NCI-H2081 (cell line): ENCODE measurements at places on chromosomes 7 and 10.

DNA sequence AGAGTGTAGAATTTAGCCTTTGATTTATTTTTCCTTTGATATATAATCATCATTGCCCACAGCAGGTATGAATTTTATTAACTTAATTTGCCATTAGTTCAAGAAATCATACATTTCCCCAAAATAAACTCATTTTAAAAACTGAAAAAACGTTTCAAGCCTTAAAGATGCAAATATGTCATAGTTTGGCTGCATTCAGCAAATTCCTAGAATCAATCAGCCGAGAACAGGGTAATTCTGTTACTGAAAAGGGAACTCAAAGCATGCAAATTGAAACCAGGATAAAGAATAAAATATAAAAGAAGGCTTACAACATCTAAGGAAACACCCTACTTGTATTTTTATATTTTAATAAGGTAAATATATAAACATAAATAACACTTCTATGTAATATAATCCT is 233.8 kb upstream of the PRKCQ start:
- DNase-seq: no peak

DNA sequence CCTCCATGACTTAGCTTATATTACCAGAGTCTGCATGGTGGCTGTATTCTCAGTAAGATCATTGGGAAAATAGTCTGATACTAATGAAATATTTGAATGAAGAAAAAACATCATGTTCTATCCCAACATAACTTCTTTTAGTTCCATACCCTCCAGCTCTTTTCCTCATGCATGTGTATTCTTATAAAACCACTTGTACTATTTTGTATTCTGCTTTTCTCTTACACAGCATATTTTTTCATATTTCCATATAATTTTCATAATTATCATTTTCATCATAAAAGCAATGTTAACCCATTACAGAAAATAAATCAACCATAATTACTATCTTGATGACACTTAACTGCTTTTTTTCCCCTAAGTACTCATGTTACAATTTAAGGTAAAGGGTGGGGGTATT is 371.2 kb upstream of the LRGUK start:
- no peak for DNase-seq

DNA sequence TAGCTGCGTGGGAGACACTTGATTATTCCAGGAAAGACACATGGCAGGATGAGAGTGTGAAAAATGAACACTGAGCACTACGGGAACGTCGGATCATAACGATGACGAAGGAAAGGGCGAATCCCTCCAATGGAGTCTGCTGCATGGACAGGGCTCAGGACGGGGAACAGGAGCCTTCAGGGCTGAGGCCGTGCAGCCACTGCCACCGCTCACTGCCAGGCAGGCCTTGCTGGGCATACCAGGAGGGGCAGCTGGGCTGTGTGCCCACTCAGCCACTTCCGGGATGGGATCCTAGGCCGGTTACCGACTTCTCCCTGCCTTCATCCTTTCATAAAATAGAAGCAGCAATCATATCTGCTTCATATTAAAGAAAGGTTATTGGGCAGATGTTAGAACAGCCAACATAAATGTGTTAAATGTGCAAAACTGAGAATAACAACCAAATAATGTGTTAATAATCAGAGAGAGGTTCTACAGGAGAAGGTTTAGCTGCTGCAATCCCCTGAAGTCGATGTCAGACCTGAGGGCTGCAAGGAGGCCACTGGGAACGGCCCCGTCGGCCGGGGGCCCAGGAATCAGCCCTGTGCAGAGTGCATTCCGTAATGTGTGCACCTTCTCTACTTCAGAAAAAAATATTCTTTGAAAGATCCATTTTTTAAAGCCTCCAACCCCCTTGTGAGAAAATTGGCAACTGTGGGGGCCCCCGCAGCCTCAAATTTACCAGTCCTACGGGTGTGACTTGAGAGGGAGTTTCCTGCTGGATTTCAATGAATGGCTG is 63.6 kb downstream of the ADARB2 start:
- no peak for DNase-seq

DNA sequence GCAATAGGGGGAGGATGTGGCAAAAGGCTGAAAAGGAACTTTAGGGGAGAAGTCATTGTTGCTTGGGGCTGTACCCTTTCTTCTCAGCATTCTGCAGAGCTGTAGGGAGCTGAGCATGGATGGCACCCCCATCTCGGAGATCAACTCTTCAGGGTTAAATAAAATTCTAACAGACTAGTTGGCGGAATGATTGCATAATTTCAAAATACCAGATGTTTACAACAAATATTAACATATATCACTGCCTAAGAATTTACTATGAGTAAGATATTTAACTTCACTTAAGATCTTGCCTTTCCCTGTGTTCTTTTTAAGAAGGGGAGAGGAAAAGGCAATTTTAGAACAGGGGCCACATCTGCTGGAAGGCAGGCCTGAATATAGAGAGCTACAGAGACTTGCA is 509 bp upstream of the OR2F1 start:
- no peak for DNase-seq

GRCh38 chr7:121016966-121017365 is 28.5 kb downstream of the CPED1 start:
- DNase-seq: no peak

- no peak for DNase-seq
Observed at GRCh38 chr7:98629001-98629431, 11.9 kb downstream of the NPTX2 start.

GRCh38 chr7:71752171-71752935 is 620.4 kb downstream of the GALNT17 start:
- DNase-seq: peak; percentile 11

DNA sequence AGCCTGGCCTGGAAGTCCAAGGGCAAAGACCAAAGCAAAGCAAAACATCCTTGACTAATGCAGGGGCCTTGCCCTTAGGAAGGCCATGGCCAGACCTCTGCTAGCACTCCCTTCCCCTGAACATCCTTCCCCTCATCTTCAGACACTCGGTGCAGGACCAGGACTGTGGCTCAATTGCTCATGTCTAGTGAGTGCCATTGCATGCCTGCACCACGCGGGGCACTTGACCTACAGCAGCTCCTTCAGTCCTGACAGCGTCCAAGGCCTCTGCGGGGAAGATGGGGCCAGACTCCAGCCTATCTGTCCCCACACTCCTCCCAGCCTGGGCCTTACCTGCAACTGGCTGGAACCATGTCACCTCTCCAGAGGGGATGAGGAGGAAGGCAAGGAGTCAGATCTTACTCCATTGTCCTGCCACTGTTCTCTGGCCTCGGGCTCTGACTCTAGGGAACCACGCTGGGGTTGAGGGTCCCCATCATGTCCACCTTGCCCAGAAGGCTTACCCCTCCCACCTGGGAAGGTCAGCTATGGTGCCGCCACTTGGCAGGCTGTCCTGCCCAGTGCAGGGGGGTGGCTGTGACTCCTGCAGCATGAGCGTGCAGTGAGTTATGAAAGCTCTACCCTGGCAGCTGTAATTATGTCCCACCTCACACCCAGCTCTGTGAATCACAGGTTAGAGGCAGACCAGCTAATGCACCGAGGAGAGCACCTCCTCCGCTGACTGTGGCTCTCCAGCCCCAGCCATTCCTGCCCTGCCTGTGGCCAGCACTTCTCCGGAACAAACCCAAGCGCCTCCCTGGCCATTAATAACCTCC is 16.1 kb downstream of the DRGX start:
- no peak for DNase-seq

GRCh38 chr10:31149835-31150512 is 118.3 kb upstream of the ZNF438 start:
- no peak for DNase-seq

DNA sequence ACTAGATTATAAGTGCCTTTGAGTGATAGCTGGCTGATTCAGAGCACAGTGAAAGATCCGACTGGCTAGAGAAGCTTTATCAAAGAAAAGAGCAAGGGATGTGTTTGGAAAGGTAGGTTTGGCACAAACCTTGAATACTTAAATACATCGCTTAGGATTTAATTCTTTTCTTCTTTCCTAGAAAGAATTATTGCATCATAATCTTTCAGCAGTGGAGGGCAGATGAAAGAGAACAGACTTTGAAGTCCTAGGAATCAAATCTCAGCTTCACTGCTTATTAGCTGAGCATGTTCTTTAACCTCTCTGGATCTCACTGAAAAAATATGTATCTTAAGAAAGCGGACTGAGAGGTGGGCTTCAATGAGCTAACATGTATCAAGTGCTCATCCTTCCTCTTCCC is 122.8 kb downstream of the ZNF365 start:
- DNase-seq: no peak

GRCh38 chr7:96116173-96116572 is 205.7 kb downstream of the SLC25A13 start:
- no peak for DNase-seq

- no peak for DNase-seq
Observed at GRCh38 chr7:70953796-70954195, 178.1 kb upstream of the GALNT17 start.

DNA sequence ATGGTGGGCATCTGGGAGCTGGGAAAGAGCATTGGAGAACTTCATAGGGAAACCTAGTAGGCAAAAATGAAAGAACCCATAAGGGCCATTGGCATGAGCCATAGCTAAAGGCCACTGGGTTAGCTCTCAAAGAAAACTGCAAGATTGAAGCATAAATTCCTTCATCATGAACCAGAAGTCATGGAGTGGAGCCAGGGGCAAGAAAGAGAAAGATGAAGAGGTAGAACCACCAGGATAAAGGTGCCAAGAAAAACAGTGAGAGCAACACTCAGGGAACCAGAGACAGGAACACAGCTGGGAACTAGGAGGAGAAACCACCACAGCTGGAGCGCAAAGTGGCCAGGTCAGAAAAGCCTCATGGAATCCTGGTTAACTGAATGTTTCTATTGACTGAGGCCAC is 11.5 kb upstream of the SGMS1 start:
- DNase-seq: no peak

DNA sequence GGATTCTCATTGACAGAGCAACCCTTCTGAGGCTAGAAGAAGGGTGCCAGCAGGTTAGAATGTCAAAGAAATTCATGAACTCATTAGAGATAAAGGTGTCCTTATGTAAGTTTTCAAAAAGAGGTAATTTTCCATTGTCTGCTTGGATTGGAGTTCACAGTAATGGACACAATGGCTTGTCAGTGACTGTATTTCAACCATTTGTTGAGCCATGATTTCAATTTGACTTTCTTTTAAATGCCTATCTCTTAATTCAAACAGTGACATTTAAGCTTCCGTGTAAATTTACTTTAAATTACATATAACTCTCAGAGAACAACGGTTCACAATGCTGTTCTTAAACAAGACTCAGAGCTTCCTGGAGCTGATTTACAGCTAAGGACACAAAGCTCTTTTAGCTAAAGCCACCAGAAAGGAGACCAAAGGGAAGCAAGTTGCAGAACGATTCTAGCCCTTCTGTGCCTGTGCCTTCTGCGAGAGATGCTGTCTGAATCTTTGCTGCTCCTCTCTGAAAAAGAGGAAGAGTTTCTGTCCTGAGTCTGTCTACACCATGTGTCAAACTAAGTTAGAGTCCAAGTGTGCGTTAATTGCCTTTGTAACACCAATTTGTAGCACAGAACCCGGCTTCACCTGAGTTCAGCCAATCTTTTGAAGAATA is 42.2 kb upstream of the PFKP start:
- DNase-seq: no peak

DNA sequence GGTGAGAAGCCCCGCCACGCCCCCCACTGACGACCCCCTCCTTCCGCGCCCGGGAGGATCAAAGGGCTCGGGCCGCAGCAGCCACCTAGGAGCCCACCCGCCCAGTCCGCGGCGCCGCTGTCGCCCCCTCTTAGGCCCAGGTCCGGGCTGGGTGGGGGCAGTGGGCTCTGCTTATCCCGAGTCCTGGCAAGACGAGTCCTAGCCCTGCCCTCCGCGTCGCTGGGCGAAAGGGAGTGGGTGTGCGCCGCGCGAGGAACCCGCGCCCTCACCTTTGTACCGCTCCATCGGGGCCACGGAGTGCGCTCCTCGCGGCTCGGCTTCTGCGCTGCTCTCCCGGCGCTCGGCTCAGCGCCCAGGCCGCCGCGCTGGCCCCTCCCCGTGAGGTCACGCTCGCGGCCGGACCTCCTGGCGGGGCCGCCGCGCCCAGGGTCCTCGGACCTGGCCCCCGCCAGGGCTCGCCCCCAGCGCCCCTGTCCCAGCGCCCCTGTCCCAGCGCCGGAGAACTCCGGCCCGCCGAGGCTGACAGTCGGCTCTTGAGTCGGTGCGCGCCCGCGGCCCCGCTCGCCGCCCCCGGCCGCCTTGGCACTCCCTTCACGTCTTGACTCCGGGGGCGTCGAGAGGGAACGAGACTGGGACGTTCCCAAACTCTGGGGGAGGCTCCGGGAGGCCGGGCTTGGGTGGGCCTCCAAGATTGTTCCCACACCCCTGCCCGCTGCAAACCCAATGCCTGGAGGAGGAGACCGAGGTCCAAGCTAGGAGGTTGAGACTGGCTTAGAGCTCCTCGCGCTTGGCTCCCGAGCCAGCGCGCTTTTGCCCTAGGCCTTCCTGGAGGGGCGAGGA is at the start of gene AFAP1L2:
Gene AFAP1L2 (minus strand): TSS at position 332 of the 840 bp plus-strand sequence. CDS start 47 bp downstream, at position 285.
- no peak for DNase-seq

DNA sequence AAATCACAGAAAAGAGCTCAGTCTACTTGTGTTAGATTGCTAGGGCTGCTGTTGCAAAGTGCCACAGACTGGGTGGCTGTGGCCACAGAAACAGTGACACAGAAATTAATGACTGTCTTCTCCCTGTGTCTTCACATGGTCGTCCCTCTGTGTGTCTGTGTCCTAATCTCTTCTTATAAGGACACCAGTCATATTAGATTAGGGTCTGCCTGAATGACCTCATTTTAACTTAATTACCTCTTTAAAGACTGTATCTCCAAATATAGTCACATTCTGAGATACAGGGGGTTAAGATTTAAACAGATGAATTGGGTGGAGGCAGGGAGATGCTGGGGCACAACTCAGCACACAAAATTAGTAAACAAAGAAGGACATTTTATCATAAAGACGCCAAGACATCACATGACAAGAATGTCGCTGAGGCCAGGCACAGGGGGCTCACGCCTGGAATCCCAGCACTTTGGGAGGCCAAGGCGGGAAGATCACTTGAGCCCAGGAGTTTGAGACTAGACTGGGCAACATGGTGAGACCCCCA is 23.3 kb upstream of the PARD3 start:
- no peak for DNase-seq

GRCh38 chr10:102770108-102770482 is 26.3 kb downstream of the WBP1L start:
- no peak for DNase-seq

GRCh38 chr7:823649-824048 is 8.6 kb upstream of the SUN1 start:
- peak; percentile 30 for DNase-seq

GRCh38 chr7:88204525-88205110 is 15.2 kb downstream of the SRI start:
- DNase-seq: no peak

DNA sequence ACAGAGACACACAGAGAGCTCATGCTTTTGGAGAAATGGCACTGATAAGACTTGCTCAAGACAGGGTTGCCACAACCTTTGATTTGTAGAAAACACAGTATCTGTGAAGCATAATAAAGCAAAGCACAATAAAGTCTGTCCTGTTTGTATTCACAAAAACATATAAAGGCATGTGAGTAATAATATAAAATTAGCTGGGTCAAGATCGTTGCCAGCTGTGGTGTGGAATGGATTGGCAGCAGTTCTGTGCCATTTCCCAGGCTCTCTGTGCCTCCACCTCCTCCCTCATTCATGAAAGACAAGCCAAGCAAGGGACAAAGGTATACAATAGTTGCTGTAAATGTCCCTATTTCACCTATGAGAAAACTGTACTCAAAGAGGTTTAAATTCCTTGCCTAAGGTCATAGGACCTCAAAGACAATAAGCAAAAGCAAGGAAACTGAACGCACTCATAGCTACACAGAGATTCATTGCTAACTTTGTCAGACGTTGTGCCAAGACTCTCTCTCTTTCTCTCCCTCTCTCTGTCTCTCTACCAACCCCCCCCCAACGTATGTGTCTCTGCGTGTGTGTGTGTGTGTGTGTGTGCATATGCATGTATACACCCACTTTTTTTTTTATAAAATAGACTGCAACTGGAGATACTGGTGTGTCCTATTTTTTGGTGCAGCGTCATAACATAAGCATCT is 31.8 kb downstream of the CHST3 start:
- no peak for DNase-seq
